Retinal pigment epithelial cell (primary cell): ENCODE measurements at places on chromosomes 3 and 15.

GRCh38 chr3:73214846-73215245 is 153.4 kb downstream of the EBLN2 start:
- DNase-seq: no peak

DNA sequence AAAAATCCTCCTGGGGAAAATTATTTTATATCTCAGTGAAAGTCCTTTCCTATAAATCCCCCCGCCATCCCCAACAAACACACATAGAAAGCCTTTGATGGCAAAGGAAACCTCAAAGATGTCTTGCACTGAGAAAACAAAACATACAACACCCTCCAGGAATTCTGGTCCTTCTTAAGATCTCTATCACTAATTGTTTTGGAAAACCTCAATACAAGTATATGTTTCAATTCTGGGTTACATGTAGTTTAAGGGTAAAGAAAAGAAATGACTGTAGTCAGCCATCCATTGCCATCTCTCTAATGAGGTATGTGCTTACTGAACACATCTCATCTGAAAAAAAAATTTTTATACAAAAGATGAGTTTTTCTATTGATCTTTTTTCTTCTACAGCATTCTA is 97.3 kb downstream of the FSIP1 start:
- DNase-seq: no peak

DNA sequence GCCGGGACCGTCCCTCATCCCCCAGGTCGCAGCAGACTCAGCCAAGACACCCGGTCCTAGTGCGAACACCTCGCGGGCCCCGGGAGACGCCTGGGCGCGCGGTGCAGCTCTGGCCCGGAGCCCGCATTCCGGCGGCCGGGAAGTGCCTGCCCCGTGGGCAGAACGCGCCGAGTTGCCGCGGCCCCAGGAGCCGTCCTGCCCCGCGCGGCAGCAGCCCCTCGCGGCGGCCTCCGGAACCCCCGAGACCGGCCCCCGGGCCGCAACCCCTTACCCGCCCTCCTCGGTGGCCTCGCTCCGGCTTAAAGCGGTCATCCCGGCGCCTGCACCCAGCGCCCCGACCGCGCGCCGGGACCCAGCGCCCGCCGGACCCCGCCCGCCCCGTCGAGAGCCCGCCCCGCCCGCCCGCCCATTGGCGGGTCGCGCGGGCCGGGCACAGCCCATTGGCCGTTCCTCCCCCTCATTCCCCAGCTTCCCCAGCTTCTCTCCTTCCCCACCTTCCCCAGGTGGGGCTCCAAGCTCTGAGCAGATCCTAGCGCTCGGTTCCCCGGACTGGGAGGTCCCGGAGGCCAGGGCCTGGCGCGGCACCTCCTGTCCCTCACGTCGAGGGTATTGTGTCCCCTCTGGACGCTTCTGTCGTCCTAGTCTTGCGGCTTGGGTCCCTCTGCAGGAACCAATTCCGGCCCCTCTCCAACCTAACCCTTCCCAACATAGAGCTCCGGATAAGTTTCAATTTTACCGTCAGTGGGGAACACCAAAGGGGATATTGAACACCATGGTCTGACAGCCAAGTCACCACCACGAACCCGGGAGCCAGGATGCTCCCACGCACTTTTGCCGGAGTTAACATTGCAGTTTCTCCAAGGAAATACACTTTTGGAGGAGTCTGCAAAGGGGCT is at the start of gene GRAMD2A:
Gene GRAMD2A, minus strand, starts transcription at position 328 of the 896 bp plus-strand sequence.
- DNase-seq: no peak

GRCh38 chr15:67745073-67746006 is 80.0 kb upstream of the SKOR1 start:
- no peak for DNase-seq

- no peak for DNase-seq
These were observed 226.8 kb upstream of the IGF1R start for GRCh38 chr15:98421419-98422129.

- no peak for DNase-seq
These were observed 524 bp downstream of the IGF1R start for GRCh38 chr15:98648654-98649471.

DNA sequence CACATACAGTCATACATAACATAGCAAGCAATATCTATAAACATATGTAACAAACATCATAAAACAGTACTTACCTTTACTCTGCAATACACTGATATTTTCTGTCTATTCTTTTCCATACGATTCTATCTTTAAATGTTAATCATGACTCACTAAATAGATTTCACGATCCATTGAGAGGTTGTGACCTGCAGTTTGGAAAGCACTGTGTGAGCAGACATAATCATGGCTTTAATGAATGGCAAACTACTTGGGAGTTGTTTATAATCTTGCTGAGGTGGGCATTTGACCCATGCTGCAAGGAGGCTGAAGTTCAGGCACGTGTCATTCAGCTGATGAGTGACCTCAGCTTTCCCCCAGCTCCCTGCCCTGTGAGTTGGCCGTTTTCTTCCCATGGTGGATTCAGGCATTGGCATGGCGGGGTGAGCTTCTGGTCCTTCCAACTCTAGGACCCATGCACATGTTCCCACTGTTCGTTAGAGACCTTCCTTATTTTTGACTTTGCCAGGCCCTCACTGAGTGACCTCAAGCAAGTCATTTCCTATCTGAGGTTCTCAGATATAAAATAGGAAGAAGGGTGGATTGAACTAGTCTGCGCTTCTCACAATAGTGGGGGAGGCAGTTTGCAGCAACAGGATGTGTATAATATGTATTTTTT is 41.7 kb downstream of the PAQR5 start:
- DNase-seq: peak; percentile 72

- DNase-seq: no peak
These were observed 26.6 kb downstream of the CGGBP1 start for GRCh38 chr3:88032245-88032644.

DNA sequence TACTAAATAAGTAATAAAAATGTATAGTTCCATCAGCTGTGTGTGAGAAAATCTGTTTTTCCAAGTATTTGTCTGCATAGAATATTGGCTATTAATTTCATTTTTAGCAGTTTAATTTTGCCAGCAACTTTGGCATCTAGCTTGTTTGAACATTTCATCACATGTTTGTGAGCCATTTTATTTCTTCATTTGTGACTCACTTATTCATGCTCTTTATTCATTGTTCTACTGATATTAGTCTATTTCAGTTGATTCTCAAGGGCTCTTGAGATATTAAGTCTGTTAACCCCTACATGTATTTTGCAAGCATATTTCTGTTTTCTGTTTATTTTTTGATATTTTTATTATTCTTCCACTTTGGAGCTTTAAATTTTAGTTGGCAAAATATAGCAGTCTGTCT is 74.0 kb upstream of the PHLDB2 start:
- DNase-seq: no peak

DNA sequence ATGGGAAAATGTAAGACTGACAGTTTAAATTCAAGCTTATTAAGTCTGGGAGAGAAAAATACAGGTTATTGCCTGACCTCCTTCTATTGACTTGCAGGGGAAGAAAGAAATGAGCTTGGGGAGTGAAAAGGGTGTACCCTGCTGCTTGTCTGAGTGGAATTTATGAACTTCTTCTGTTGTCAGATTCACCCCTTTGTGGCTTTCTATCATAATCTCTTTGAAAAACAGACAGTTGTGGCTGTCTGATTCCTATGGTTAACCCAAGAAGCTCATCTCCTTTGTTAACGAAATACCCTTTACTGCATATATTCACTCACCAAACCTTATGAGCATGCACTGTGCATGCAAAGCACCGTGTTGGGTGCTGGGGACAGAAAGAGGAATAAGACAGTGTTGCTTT is 22.5 kb downstream of the GPD1L start:
- no peak for DNase-seq

GRCh38 chr3:128545120-128545752 is 52.2 kb upstream of the GATA2 start:
- no peak for DNase-seq

- DNase-seq: peak; percentile 90
These were observed 79.6 kb downstream of the TP63 start for GRCh38 chr3:189710620-189711402.

DNA sequence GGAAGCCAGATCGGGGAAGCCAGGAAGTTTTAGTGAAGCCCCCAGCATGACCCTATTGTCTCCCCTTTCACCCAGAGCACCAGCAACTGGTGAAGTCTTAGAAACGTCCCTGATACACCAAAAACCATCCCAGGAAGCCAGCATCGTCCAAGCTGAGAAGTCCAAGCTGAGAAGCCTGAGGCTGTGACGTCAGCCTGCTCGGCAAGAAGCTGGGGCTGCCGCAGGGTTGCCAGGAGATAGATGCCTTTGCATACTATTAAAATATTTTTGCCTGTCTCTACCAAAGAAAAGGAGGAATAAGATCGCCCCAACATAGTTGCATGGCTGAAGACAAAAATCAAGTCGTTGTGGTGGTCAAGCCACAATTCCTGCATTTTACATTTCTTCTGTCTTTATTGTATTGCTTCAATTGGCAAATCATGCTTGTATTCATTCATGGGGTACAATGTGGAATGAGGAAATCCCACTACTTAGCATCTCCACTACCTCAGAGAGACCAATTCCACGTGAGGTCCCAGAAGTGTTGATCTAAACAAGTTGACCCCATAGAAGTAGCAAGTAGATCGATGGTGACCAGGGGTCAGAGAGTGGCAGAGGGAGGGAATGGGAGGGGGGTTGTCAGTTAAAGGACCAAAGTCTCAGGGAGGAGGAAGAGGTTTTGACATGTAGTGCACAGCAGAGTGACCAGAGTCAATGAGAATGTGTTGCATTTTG is 19.6 kb upstream of the EMC3 start:
- no peak for DNase-seq

- no peak for DNase-seq
These were observed 2.7 kb downstream of the ZNF654 start for GRCh38 chr3:88061746-88062145.

DNA sequence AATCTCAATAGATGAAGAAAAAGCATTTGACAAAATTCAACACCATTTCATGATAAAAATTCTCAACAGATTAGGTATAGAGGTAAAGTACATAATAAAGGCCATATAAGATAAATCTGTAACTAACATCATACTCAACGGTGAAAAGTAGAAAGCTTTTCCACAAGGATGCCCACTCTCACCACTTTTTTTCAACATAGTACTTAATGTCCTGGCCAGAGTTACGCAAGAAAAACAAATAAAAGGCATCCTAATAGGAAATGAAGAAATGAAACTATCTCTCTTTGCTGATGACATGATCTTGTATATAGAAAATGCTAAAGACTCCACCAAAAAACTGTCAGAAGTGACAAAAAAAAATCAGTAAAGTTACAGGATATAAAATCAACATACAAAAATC is 33.0 kb downstream of the THBS1 start:
- no peak for DNase-seq

DNA sequence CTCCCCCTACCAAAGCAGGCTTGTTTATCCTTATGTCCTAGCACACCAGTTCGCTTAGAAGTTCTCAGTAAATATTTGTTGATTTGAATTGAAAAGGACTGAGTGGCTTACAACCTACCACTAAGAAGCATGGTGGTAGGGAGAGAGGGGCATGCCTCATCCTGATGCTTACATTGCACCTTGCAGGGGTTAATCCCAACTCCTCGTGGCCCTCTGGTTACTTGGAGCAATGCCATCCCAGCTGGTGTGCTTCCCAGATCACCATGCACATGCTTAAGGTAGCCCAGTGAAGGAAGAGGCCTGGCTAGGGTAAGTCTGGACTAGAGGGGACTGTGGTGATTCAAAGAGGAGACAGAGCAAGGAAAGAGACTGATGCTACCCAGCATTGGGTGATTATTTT is 253.3 kb downstream of the CLSTN2 start:
- DNase-seq: no peak

DNA sequence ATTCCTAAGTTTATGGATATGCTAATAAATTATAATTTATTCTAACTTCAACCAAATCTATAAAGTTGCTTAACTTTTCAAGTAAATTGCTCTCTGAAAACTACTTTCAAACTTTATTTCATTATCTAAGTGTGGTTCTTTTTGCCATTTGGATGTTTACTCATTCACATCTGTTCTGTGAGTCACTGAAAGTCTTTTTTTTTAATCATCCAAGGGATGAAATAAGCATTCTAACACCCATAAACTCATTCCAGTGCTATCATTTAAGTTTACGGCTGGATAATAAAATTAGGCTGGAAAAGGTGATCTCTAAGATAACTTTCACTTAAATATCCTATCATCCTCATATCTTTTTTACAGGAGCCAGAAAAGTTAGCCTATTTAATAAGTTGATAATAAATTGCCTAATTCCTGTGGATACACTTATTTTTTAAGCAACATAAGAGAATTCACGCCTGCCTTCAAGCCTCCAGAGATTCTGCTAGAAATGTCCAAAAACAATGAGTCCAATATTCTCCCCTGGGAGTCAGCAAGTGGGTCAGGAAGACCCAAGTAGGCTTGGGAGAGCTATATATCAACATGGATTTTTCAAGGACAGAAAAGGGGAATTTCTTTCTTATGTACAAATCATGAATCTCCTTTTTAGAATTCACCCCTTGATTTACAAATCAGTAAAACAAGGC is 25.8 kb downstream of the SCG3 start:
- DNase-seq: no peak

DNA sequence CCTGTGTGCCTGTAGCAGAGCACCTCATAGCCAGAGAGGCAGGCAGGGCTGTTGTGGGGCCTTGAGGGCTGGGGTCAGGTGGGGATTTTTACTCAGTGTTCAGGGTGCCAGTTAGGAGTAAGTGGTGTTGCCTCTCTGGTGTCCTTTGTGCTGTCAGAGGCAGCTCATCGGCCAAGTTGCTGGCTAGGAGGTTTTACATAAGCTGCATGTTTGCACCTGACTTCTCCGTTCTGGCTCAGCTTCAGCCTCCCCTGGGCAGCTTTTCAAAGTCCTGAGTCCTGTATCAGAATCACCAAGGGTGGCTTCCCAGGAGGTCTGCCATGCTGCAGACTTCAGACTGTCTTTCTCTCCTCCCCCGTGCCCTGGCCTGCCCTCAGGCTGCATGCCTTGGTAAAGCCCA is 242.6 kb upstream of the TPM1 start:
- DNase-seq: no peak

DNA sequence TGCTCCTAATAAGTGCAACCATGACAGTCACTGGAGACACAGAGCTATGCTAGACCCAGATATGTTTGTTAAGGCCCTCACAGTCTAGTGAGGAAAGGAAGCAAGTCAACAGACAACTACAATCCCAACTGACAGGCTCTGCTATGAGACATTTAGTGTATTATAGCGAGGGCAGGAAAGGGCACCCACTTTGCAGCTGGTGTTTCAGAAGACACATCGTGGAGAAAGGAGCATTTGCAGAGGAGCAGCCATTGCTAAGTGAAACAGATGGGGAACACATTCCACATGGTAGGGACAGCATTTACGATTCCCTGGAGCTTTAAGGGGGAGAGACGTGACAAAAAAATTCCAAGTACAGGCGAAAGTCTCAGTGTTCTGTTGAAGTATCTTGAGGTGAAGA is 685.6 kb downstream of the AGBL1 start:
- DNase-seq: no peak

DNA sequence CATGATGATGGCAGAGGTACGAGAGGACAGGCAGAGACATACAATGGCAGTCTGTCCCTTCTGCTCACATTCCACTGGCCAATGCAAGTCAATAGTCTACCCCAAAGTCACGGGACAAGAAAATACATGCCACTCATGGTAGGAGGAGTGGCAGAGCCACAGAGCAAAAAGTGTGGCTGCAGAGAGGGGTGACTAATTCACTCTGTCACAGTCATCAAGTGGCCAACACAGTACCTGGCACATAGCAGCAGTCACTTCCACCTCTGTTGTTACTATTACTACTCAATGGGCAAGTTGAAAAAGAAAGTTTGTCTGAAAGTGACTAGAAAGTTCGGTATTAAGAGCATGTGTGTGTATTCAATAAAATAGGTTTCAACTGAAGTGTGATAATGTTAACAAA is 91.4 kb downstream of the SMAD3 start:
- DNase-seq: no peak
